ENCODE measurements at places on chromosomes 5 and 9. TPM values are rescaled to one million over a fixed set of nuclear protein-coding genes. Genes with fewer than 3 reads are reported as not detected.

DNA sequence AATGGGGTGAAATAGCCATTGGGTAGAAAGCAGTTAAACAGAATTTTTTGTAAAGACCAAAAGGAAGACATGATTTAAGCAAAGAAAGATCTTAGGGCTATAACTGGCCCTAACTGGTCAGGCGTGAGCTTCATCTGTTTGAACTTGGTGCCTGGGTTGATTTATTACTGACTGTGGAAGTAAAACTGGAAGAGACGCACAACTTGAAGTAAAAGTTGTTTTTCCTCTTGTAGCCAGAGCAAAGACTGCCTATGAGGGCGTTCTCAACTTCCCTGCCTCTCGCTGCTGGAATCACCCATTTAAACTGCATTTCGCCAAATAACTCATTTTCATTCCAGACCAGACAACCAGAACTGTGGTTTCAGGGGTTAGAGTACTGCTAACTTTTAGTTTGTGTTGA lies 1.5 kb downstream of the THBS4 start:
- no peak for DNase-seq
- no peak overlapping the region for H3K4me3 ChIP-seq
- peaks cover 83% of the 10 kb centered on the region for H3K27me3 ChIP-seq
- H3K4me1 ChIP-seq: peaks cover 4% of the 10 kb centered on the region
- H3K27ac ChIP-seq: no peak overlapping the region

The LURAP1L gene
- 46.3 TPM for total RNA-seq

The LCN2 gene
- total RNA-seq: not detected

The ARL10 gene
- 25.9 TPM for total RNA-seq

GRCh38 chr9:84146893-84147710 lies 166.5 kb downstream of the RMI1 start:
- peaks cover 17% of the 10 kb centered on the region for H3K27me3 ChIP-seq
- no peak overlapping the region for H3K4me3 ChIP-seq
- no peak for DNase-seq
- peaks cover 6% of the 10 kb centered on the region for H3K4me1 ChIP-seq
- no peak overlapping the region for H3K27ac ChIP-seq
